ENCODE measurements at places on chromosomes 7 and 10. TPM values are rescaled to one million over a fixed set of nuclear protein-coding genes. Genes with fewer than 3 reads are reported as not detected.

GRCh38 chr10:51074238-51075028, at the start of gene PRKG1:
Gene PRKG1 (plus strand): TSS chr10:51074487.
- no peak for DNase-seq

DNA sequence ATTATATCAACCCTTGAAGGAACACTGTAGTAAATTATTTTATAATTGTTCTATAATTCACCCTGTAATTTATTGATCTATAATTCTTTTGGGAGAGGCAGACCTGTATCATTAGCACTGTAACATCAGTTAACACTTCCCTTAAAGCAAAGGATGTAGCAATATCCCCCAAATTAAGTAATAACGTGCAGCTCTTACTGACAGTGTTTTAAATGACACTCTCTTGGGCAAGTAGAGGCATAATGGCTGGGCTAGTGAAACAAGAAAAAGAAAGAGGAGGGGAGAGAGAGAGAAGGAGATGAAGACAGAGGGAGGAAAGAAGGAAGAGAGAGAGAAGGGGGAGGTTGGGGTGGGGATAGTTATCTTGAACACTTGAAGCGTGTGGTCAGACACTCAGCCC, 161.0 kb upstream of the RNF32 start:
- no peak for DNase-seq

TAS2R5 gene
- total RNA-seq, result 6.1 TPM

FAM3C gene
- 36.1 TPM for total RNA-seq

AZGP1 gene
- 2.7 TPM for total RNA-seq

- DNase-seq, result no peak
These were observed 59.3 kb upstream of the TRIM8 start for GRCh38 chr10:102585026-102585425.

SVOPL gene
- total RNA-seq, result not detected

Measured in vagina (tissue), 2 donors.